ENCODE measurements at places on chromosomes 1 and 21.

GRCh38 chr1:154994591-154994990 lies 1.2 kb downstream of the LENEP start:
- DNase-seq, result no peak

- no peak for DNase-seq
Observed at GRCh38 chr1:167659881-167660280, 29.8 kb downstream of the RCSD1 start.

- peak; percentile 11 for DNase-seq
Observed at GRCh38 chr1:2204415-2205190, 10.0 kb upstream of the FAAP20 start.

GRCh38 chr1:72557446-72558049 lies 275.2 kb upstream of the NEGR1 start:
- peak; percentile 22 for DNase-seq

DNA sequence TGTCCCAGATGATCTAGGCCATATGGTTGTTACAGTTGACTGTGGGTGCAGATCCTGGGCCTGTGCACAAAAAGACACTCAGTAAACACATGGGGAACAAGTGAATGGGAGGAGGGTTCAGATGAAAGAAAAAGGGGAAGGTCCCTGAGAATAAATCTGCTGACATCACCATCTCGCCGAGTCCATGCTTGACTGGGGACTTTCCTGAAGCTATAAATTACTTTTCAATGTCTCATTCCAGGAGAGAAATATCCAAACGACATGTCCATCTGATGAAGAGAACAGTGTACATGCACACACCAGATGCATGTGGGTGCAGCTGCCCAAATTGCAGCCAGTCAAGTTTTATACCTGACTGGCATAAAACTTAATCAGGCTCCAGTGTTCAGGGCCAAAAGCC lies 109.0 kb downstream of the HIVEP3 start:
- DNase-seq, result no peak

- DNase-seq, result no peak
Observed at GRCh38 chr1:17021896-17022295, 10.2 kb upstream of the ATP13A2 start.

DNA sequence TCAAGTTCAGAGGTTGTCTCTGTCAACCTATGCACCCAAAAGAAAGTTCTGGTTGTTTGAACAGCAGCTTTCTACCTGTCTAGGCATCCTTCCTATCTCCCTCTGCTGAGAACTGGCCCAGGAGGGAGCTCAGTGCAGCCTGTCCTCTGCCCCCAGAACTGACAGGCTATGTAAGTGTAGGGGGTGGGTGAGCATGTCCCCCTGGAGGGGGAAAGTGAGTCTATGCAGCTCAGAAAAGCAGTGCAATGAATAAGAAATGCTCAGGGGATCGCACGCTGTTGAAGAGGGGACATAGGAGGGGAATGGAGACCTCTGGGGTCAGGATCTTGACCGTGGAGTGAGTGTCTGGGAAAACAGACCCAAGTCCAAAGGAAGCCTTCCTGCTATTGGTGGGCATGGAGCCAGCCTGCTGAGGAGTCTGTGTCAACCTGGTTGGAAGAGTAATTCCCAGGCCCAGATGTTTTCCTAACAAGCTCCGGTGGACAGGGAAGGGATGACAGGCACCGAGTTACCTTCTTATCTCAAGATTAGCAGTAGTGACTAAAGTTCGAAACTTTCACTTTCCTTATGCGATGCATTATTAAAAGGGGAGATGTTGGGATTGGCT lies 26.1 kb upstream of the FHAD1 start:
- no peak for DNase-seq

- no peak for DNase-seq
Observed at GRCh38 chr1:178412400-178412770, 84.4 kb downstream of the CLEC20A start.

GRCh38 chr1:152107984-152108881 lies 7.0 kb downstream of the TCHH start:
- no peak for DNase-seq

DNA sequence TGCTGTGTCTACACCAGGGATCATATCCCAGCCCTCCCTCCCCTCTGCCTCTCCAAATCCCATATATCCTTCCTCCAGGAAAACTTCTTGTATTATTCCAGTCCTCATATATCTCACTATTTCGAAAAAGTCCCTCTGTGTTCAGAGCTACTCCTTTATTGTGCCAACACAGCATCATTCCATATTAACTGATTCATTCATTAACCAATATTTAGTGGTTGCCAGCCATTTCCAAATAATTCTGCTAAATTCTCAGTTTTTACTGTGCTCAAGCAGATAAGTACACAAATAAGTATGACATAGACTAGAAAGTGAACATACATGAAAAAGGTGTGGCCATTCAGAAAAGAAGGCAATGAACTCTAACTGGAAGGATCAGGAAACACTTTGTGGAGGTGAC lies 241.6 kb upstream of the DUSP10 start:
- no peak for DNase-seq

DNA sequence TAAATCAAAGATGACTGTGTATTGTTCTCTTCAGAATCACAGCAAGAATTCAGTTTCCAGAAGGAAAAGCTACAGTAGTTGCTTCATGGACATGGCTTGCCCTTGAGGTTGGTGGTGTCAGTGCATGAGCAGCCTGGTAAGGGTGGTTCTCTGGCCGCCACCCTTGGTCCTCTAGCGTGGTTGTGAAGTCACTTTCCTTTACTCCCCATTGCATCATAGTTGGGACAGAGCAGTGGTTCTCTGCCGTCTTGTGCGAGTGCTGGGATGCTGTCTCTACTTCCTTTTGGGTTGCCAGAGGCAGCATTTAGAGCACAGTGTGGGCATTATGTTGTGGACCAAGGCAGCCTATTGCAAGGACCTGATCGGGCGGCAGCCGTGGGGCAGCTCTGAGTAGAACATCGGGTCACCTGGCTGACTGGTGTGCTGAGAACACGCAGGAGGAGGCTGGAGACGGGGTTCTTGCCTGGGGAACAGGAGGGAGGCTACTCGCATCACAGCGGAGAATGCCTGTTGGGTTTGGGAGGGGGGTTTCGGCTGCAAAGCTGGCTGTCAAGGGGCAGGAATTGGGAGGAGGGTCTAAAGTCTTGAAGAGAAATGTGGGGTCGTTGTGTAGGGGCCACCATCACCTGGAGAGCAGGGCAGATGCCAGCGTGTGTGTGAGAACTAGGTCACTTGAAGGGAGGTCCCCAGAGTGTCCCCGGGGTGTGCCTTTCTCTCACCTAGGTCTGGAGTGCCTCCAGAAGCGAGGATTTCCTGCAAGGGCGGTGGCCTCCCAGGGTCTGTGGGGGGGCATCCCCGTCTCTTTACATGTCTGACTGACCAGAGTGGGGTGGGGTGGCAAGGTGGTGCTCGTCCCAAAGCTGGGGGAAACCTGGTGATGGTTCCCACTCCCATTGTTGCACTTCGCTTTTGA lies 6.3 kb downstream of the ARF1 start:
- DNase-seq, result no peak

- DNase-seq, result no peak
Observed at GRCh38 chr1:204343802-204344201, 15.9 kb downstream of the PLEKHA6 start.

DNA sequence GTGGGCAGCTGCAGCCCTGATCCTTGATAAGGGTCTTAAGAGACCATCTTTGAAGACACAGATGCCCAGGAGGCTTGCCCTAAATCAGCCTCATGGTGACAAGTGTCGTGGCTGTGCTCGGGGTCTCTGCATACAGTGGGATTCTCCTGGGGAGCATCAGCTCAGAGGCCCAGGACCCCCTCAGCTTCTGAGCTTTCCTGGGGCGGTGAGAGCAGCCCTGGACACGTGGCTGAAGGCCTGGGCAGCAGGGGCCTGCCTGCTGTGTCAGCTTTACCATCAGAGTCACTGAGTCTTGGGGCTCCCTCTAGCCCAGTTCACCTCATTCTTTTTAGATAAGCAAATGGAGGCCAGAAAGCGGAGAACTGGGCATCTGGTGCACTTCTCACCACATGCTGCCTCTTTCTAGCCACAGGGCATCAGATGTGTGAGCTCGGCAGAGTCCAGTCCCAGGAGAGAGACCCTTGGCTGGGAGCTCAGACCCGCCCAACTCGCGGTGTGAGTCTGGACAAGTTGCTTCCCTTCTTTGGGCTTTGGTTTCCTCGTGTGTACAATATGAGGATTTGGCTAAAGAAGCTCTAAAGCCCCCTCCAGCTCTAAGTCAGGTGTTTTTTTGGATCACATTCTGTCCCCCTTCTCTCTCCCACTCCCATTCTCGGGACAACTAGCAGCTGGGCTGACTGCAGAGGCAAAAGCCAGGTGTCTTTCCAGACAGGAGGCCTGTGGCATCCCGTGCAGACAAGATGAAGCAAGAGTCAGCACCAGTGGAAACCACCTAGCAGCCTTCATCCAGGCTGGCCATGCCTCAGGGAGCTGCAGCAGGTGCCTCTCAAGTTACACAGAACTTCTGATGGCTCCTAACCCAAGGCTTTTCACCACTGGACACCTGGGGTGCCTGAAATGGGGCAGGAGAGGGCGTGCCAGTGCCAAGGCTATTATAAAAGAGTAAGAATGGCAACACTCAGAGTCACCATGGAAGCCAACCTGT lies 119.1 kb downstream of the KCNN3 start:
- no peak for DNase-seq

- DNase-seq, result no peak
Observed at GRCh38 chr1:231748760-231749415, 122.3 kb downstream of the DISC1 start.

DNA sequence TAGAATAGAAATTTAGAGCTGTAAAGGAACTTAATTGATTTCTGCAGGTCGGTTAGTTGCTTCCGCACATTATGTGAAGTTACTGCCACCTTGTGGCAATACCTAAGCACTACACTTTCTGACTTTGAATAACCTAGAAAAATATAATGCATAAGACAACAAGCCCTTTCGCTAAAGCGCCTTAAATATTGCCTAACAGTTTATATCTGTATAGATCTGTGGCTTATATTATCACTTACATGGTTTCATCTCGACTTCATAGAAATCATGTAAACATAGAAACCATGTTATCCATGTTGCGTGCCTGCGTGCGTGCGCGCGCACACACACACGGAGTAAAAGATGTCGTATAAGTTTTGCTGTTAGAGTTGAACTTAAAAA lies 10.9 kb upstream of the IFI16 start:
- peak; percentile 81 for DNase-seq

DNA sequence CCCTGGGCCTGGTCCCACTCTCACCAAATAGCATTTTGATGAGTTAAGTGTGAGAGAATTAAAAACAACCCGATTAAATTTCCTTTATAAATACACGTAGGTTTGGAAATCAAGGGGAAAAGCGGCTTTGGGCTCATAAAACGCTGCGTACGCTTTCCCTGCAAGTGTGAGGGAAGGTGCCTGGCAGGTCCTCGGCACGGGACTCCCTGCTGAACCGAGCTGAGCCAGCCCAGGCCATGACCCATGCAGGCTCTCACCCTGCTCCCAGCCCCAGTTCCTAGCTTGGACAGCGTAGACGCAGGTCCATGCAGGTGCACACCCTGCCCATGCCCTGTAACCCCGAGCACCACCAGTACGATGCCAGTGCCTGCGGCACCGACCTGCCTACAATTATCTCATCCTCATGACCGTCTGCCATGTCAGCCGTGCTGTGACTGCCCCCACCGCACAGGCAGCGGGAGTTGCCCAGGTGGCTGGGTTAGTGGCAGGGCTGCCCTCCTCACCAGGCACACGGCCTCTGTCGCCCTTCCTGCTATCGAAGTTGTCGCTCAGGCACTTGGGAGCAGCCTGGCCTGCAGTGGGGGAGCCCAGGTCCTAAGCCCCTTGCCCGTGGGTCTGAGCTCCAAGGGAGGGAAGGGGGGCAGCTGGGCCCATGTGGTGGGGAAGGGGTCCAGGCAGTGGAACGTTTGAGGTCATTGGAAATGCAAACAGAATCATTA lies 41.0 kb upstream of the ACTRT2 start:
- DNase-seq, result no peak

DNA sequence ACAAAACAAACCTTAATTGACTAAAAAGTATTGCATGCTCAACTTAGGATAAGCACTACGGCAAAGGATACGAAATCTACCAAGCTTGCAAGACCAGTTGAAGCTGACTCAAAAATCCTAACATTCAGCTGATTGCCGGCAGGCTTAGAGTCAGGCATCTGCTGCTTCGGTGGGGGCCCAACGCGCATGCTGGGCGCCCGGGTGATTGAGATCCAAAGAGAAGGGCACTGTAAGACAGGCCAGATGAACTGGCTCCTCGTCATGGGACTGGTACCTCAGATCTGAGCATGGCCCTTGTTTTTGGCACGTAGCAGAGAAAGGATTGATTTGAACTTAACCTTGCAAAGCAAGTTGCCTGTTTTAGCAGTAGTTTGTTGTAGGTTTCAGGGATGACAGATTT lies 86.6 kb downstream of the PRDM2 start:
- no peak for DNase-seq

GRCh38 chr21:46181953-46182547 lies 2.2 kb downstream of the SPATC1L start:
- no peak for DNase-seq

- DNase-seq, result no peak
Observed at GRCh38 chr21:25635310-25635709, 3.7 kb upstream of the JAM2 start.
